Stimulated activated CD4-positive, alpha-beta T cell treated with anti-CD3 and anti-CD28 coated beads, Interleukin-2, amount 100 ng/mL, for 48 hours (primary cell): ENCODE measurements at places on chromosomes 5 and 9.

DNA sequence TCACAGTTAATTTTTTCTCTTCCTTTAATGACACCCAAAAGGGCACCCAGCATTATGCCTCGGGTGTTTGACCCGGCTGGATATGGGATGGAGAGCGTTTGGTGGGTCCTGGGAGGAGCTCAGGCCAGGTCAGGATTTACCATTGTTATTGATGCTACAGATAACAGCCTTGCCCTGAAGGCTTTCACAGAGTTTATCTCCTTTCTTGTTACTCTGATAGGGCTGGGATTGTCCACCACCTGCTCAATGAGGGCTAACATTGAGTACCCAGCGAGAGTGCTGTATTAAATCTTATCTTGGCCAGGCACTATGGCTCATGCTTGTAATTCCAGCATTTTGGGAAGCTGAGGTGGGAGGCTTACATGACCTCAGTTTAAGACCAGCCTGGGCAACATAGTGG, 37.2 kb downstream of the GADD45G start:
- DNase-seq, result no peak

- DNase-seq, result no peak
Measured at GRCh38 chr5:174354571-174354970, 309.1 kb downstream of the NSG2 start.

DNA sequence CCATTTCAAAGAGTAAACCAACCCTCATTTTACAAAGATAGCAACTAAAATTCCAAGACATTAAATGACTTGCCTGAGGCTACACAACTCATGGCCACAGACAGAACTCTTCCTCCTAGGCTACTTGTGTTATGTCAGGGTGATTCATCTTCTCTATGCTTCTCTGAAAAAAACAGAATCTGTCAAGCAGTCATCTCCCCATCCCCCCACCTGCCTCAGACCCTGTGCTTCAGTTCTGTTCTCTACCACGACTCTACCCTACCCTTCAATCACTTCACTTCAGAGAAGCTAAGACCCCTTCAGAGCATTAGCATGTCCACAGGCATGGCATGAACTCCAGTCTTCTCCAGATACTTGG, 277.7 kb upstream of the PTGER4 start:
- no peak for DNase-seq

DNA sequence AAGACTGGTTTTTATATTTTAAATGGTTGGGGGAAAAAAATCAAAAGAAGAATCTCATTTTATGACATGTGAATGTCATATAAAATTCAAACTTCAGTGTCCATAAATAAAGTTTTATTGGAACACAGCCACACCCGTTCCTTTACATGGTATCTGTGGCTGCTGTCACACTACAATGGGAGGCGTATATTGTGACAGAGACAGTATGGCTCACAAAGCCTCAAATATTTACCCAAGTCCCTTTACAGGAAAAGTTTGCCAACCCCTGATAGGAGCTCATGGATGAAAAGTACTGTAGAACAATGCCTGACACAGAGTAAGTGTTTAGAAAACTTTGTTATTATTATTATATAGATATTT, 5.2 kb upstream of the DUSP1 start:
- no peak for DNase-seq

- no peak for DNase-seq
Measured at GRCh38 chr5:174111287-174111973, 65.9 kb downstream of the NSG2 start.

GRCh38 chr5:95369782-95370181, 21.4 kb upstream of the FAM81B start:
- no peak for DNase-seq

GRCh38 chr9:110049699-110050450, 158.1 kb downstream of the C9orf152 start:
- peak; percentile 16 for DNase-seq

DNA sequence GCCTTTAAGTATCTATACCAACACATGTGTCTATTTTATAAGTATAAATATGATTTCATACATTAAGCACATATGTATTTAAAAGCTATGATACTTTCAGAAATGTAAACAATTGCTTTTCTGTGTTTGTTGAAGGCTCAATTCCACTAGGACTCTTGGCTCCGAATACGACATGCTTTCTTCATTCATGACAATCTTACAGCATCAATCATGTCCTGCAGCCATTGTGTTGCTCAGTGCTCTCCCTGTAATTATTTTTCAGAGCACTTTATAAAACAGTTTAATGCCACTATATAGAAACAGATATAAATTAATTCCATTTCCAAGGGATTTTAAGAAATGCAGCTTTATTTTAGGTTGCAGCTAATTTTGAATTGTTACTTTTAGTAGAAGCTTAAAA, 167.3 kb downstream of the TAF11L14 start:
- DNase-seq, result no peak

GRCh38 chr5:5318426-5319190, 103.9 kb upstream of the ICE1 start:
- DNase-seq, result no peak

DNA sequence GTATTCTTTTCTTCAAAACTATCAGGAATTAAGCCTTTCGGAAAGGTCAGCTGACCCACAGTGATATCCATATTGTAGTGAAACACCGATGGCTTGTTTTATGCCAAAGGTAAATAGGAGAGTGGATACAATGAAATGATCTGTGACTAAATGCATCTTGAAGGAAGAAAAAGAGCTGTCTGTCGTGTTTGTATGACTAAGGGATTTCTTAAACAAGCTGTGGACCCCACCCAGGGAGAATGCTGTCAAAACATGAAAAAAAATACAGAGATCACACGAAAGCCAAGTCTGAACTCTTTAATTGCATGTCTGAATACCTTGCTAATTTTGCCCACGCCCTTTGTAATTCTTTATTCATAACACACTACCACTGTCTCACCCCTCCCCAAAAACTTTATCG, 286.4 kb upstream of the WWC1 start:
- DNase-seq, result no peak

DNA sequence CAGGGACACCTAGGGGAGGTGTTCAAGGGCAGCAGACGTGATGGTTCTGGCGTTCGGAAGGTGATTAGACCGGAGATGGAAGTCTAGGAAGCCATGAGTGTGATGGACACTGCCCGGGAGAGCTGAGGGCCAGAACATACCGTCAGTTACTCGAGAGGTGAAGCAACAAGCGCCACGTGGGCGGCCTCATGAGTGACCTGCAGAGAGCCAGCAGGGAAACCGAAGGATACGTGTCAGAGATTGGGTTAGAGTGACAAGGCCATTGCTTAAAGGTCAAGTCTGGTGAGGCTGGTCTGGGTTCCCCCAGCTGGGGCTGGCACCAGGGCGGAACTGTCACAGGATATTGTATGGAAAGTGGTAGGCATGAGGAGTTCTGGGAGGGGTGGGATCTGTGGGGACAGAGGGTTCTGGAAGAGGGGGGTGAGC, 60.0 kb downstream of the C9orf50 start:
- DNase-seq, result no peak

DNA sequence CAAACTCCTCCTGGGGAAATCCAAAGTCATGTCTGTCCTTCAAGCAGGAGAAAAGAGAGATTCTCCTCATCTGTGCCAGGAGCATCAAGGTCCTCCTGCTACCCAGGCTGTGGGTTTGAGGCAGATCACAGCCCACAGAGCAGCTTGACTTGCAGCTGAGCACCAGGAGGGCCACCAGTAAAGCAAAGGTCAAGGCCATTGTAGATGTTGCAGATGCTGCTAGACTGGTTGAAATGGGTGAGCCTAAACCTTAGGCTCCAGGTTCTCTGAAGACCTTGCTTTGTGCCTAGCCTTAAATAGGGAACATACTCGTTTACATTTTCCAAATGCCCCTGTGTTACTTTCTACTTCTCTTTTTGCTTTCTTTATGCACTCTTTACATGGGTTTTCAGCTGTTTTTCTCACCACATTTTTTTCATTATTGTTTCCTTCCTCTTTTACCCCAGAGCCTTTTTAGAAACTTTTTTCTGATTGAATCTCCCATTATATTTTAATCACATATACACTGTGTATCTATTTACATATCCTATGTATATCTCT, at the start of gene IFNA2:
Gene IFNA2 (minus strand): TSS at position 268 of the 540 bp plus-strand sequence. CDS start 69 bp downstream, at position 199.
- no peak for DNase-seq

DNA sequence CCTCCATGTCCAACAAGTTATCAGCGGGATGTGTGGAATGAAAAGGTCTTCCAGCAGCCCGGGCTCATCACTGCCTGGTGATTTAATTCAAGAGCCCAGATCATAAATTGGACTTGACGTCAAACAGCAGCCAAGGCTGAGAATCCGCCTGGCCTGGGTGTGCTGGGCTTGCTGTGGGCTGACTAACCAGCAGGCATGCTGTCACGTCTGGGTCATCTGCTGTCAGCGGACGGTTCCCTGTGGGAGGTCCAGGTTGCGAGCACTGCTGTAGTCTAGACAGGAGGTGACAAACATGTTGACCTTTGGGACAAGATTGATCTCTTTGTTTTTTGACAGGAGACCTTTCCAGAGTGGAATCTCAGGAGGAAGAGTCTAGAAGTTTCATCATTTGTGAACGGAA, 289.7 kb downstream of the OSTF1 start:
- DNase-seq, result no peak

GRCh38 chr5:74877624-74878304, 11.6 kb upstream of the FAM169A start:
- DNase-seq, result no peak

DNA sequence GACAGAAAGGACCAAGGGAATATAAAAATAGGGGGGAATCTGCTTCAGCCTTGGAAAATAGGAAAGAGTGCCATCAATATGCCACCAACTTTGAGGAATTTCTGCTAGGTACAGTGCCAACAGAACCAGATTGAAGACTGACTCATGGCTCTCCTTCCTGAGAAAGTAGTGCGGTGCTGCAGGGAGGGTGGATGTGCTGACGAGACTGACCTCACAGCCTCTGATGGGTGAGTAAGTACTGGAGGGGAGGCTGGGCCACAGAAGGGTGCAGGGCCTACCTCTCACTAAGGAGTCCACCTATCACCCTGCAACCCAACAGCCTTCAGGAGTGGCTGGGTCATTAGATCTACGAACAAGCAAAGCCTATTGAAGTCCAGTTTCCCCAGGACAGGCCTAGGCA, 187.6 kb downstream of the GABBR2 start:
- no peak for DNase-seq
